ENCODE measurements at places on chromosomes 3 and 15.
A peak's percentile ranks its signal among the peaks of the same experiment; 100 is the strongest.

- no peak for DNase-seq
These were observed 212.5 kb downstream of the XXYLT1 start for GRCh38 chr3:195058336-195059005.

DNA sequence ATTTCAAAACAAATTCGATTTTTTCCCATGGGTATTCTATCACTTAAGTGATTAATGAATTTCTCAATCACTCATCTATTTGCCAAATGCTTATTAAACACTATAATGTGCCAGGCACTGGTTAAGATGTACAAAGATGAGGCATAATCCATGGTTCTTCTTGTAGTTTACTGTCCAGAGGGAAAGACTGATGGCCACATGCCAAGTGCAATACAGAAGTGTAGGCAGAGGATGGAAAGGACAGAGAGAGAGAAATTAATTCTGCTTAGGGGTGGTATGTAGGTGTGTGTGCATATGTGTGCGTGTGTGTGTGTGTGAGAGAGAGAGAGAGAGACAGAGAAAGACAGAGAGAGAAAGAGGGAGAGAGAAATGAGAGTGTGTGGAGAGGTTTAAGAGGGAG is 120.8 kb upstream of the CCNL1 start:
- no peak for DNase-seq

GRCh38 chr3:121836481-121836880 is 1.5 kb downstream of the EAF2 start:
- no peak for DNase-seq

- DNase-seq: no peak
These were observed 273.1 kb upstream of the SGO1 start for GRCh38 chr3:20458994-20459716.

DNA sequence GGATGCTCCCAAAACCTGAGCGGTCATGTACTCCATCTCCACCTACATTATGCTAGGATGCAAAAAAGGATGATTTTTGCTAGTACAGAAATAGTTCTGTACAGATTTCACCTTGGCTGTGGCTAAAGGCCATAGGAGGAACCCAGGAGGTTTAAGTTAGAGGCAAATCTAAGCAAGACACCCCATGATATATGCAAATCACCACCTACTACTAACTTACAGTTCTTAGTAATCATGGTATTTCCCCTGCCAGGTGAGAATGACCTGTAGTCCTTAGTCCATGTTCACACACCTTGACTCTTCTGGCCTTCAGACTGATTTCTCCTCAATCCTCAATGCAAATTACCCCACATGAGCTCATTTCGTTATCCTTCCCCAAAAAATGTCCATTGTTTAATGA is 154.2 kb downstream of the IMPG2 start:
- no peak for DNase-seq

DNA sequence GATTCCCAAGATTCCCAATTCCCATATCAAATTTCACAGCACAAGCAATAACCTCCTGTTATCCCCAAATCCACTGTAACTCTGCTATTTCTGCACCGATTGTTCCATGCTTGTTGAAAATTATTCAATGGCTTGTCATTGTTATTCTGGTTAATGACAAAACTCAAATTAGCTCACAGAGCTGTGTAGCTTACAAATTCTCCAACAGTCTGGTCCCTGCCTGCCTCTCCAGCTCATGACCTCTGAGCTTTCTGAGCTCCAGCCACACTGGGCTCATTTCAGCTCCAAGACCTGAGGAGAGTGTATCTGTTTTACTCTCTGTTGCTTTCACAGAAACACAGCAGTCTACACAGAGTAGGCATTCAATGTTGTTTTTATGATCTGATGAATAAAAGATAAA is 3.3 kb downstream of the DPPA2 start:
- DNase-seq: no peak

- no peak for DNase-seq
These were observed 26.5 kb downstream of the ANKDD1A start for GRCh38 chr15:64938192-64938591.

DNA sequence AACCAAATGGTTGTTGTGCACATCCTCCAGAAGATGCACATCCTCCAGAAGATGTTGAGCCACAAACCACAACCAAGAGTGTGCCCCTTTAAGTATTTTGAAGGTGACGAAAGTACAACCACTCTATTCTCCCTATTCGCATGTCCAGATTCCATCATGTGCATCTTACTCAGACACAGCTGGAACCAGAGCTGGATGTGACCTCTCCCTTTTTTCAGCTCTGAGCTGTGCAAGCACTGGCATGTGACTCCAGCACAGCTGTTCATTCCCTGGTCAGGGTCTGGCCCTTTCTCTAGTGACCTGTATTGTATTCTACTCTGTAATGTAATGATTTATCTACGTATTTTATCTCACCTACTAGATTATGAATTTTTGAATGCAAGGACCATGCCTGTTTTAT is 29.3 kb upstream of the DLG1 start:
- no peak for DNase-seq

- no peak for DNase-seq
These were observed 265.1 kb downstream of the OCA2 start for GRCh38 chr15:27833974-27834373.

DNA sequence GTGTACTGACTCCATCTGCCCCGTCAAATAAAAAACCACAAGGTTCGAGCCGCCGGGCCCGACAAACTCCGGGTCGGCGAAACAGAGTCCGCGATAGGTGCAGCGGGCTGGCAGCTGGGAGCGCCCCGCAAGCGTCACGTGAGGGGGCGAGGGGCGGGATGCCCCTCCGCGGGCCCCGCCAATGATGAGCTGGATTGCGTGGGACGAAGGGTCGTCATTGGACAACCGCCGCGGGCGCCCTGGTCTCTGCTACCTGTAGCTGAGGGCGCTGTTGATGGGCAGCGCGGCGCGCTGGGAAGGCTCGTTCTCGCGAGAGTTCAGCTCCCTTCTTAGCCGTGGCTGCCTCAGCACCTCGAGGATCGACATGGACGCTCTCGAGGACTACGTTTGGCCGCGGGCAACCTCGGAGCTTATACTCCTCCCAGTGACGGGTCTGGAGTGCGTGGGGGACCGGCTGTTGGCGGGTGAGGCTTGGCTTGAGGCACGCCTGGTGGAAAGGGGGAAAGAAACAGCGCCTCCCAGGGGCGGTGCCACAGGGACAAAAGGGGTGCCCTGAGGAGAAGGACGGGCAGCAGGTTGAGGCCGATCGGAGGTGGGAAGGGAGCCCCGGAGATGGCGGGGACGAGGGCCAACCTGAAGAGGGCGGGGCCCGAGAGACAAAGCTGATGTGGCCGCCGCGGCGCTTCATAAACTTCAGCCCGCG is at the start of gene WDR6:
WDR6 (plus strand) TSS at position 324 of the 703 bp plus-strand sequence; CDS start at position 365, 41 bp downstream.
- peak; percentile 96 for DNase-seq

DNA sequence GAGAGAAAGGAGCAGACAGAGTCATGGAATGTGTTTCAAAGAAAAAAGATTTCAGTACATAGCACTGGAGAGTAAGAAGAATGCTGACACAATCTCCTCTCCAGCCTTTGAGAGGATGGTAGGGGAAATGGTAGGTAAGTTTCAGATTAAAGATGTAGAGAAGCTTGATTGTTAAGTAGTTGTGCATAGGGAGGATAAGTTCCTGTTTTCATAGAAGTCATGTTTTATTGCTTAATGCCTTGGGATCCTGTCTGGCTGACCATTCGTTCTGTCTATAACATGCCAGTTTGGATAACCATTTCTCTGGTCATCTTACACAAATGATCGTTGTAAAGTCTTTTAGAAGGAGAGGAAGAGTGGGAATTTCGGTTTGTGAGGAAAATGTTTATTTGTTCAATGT is 95.7 kb upstream of the IGSF10 start:
- no peak for DNase-seq

GRCh38 chr3:150074697-150075416 is 104.2 kb upstream of the PFN2 start:
- DNase-seq: no peak

DNA sequence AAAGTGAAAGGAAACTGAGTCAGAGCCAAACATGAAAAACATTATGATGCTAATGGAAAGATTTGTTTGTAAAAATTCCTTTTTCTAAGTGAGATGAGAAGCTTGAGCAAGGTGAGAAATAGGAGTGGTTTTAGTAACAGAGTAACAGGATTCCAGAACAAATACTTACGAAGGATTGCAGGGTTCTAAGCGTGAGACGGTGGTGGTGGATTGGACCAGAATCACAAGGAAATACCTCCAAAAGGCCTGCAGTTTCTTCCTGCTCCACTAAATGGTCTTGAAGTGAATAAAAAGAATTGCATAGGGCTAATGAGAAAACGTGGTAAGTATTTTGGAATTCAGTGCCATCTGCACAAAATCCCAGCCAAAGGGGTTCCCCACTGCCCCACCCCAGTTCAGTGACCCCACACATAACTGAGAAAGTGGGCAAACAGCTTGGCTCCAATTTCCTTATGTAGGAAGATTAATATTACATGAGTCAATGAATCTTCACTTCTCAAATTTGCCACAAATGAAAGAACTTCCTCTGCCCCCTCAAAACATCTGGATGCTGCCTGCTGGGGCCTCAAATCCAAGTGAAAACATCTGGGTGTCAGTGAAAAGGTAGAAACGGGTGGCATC is 283.8 kb upstream of the NR2F2 start:
- no peak for DNase-seq

- DNase-seq: no peak
These were observed 19.5 kb downstream of the GMPS start for GRCh38 chr3:155889952-155890351.

DNA sequence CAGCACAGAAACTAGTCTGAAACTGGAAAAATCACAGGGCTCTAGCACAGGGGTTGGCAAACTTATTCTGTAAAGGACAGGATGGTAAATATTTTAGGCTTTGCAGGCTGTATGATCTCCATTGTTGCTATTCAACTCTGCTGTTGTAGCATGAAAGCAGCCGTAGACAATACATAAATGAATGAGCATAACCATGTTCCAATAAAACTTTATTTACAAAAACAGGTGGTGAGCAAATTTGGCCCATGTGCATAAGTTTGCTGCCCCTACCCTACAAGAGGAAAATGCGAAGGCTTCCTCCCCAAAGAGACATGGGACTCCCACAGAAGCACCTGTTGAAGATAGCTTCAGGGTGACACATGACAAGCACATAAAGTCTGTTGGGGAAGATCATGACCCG is 59.2 kb downstream of the SYNM start:
- no peak for DNase-seq

GRCh38 chr15:82970078-82970686 is 15.8 kb upstream of the RAMAC start:
- no peak for DNase-seq

DNA sequence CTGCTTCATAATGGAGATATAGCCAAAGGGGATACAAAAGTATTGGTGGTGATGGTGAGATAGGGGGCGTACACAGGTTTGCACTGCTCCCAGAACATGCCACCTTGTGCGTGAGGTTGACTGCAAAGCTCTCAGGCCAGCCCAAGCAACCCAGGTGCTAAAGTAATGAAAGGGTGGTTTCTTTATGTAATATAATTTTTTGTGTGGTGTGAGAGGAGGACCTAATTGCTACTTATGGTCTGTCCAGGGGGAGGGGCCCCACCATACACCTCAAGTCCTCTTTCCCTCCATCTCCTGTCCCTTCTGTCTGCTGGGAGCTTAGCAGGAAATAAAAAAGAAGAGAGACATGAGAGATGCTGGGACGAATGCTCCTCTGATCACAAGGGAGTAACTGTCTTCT is 53.8 kb downstream of the STARD5 start:
- DNase-seq: no peak

DNA sequence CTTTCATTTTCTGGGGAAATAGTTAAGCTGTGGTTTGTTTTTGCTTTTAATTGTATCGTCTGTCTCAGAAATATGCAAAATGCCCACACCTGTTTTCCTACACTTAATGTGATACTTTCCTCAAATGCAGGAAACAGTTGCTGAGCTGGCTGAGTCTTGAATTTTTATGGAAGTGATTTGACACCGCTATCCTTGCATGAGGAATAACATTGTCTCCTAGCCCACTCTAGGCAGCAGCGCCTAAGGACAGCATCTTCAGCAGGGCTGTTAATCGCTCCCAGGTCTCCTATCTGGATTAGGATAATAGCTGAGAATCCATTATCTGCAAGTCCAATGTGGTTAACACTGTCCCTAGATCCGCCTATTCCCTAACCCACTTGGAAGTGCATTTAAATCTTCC is 132.6 kb upstream of the NR2E3 start:
- DNase-seq: no peak
